Chondrocyte (in vitro differentiated cells): ENCODE measurements at places on chromosomes 5 and 9. TPM values are rescaled to one million over a fixed set of nuclear protein-coding genes. Genes with fewer than 3 reads are reported as not detected.

The PCDH1 gene
- total RNA-seq = 10.9 to 85.4 TPM (median 82.9 TPM) in 3 replicates

The RPL37 gene
- total RNA-seq = 714 to 807 TPM (median 721 TPM) in 3 replicates

The RASEF gene
- total RNA-seq = 0.27 to 0.41 TPM in 2 of 3 replicates, not detected in the other

The ZDHHC12 gene
- total RNA-seq = 23.6 to 24.7 TPM (median 24.3 TPM) in 3 replicates
